CD4-positive, alpha-beta T cell (primary cell): ENCODE measurements at places on chromosomes 2 and 18.

DNA sequence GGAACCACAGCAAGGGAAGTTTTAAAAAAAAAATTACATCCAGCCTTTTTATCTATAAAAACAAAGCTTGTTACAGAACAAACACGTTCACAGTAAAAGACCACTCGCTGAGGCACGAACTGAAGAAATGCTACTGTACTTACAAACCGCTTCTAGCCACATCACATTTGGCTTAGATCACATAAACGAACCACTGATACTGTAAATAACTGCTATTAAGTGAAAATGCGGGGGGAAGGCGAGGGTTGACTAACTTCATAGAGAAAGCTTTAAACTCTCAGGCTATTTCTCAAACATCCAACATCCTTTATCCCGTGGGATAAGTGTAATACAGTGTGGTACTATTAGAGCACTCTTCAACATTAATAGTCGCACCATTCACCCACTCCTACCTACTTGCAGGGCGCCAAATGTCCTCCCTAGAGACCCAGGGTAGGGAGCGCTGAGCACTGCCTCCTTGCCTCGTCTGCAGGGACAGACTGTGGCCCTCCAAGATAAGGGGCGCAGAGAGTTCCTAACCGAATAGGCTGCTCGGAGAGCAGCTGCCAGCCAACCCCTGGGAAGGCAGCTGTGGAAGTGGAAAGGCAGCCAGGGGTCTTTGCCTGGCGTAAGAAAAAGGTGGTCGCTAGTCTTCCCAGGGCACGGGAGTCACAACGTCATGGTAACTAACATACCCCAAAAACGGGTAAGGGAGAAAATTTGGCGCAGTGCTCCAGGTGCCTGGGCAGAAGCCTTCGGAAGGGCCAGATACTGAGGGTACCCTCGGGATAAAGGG, 854 bp downstream of the GPR155 start:
- no peak for DNase-seq

DNA sequence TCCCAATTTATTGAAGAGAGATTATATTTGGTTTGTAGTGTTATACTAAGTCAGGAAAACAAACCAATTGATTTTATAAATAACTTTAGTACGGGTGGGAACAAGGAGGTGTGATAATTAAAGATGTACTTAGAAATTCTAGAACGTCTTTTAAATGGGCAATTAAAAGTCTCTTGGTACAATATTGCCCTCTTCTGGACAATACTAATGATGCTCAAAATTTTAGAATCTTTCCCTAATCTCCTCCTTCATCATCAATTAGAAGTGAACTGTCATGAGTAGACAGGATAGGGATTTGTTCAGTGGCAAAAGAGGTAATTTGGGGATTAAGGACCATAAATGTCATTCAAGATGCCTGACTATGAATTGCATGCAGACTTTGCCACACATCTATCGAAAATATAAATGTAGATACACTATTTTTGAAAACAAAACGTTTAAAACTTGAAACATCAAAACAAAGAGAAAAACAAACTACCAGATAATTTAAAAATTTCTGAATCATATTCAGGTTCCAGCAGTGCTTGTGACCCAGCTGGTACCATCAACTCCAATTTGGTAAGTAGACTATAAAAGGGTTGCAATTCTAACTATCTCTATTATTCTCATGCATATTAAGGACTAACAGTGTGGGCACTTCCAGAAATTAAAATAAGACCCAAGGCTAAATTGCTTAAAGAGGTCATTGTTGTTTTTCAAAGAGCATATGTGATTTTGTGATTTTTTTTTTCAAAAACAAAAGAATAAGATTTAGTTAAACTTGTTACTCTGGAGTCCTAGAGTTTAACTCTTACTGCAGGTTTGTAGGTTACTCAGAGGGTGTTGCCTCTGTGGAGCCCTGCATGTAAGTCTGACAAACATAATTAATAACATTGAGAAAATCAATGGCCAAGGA, 123.5 kb downstream of the LAMA3 start:
- DNase-seq: no peak

DNA sequence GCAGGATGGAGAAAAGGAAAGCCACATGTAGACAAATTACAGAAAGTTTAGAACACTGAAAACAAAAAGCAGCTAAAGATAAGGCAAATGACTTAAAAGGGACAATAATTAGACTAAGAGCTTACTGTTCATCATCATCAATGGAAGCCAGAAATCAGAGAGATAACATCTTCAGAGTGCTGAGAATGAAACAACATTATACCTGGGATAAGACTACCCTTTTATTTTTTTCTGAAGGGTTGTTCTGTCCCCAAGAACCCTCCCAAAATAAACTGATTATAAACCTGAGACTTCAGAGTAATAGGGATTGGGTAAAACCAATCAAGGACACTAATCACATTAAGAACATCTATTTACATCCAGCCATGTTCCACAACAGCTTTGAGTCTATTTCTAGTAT, 6.9 kb upstream of the NEDD4L start:
- no peak for DNase-seq

- DNase-seq: no peak
Observed at GRCh38 chr2:239765076-239765845, 259.9 kb downstream of the NDUFA10 start.

- DNase-seq: no peak
Observed at GRCh38 chr2:176650104-176650837, 381.0 kb downstream of the MTX2 start.

GRCh38 chr2:34523958-34524514, 924.9 kb upstream of the FAM98A start:
- DNase-seq: no peak

DNA sequence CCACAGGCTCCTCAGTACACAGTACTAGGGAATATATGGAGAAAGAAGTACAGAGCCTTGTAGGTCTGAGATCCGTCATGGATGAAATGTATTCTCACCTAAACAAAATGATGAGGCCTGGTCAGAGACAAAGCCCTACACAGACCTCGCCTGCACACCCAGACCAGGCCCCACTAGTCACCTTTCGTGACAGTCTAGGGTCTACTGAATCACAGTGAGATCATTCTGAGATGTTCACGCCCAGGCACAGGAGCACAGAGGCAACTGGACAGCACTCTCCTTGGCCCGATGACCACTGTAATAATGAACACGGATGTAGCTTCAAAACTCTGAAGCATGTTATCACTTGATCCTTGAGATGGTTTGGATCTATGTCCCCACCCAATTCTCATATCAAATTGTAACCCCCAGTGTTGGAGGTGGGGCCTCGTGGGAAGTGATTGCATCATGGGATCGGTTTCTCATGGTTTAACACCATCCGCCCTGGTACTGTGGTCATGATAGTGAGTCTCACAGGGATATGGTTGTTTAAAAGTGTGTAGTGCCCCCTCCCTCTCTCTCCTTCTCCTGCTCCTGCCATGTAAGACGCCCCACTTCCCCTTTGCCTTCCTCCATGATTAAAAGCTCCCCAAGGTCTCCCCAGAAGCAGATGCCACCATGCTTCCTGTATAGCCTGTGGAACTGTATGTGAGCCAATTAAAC, 15.1 kb downstream of the DOCK10 start:
- DNase-seq: no peak

DNA sequence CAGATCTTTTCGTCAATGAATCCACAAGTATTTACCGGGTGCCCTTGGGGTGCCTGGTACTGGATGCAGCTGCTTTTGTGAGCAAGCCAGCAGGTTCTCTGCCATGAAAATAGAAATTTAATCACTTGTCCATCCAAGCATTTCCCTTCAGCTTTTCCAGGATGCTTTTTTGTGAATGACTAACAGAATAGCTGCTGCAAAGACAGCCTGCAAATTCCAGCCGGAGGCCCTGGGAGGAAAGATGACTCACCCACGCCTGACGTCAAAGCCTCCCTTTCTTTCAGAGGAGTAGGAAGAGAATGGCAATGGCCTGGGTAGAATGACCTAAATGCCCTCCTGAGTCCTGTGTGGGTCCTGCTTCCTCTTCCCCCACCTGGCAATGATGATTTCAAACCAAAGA, 111.9 kb downstream of the AP1S3 start:
- DNase-seq: no peak

GRCh38 chr2:16614314-16614860, 51.2 kb downstream of the CYRIA start:
- no peak for DNase-seq

DNA sequence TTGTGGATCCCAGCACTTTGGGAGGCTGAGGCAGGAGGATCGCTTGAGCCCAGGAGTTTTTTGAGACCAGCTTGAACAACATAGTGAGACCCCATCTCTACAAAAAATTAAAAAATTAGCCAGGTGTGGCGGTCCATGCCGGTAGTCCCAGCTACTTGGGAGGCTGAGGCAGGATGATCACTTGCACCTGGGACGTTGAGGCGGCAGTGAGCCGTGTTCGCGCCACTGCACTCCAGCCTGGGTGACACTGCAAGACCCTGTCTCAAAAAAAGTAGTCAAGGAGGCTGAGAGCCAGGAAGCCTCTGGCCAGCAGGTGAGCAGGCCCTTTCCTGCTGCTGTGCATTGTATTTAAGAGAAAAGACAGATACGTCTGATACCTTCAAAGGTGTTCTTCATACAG, 11.1 kb upstream of the PROC start:
- DNase-seq: no peak

DNA sequence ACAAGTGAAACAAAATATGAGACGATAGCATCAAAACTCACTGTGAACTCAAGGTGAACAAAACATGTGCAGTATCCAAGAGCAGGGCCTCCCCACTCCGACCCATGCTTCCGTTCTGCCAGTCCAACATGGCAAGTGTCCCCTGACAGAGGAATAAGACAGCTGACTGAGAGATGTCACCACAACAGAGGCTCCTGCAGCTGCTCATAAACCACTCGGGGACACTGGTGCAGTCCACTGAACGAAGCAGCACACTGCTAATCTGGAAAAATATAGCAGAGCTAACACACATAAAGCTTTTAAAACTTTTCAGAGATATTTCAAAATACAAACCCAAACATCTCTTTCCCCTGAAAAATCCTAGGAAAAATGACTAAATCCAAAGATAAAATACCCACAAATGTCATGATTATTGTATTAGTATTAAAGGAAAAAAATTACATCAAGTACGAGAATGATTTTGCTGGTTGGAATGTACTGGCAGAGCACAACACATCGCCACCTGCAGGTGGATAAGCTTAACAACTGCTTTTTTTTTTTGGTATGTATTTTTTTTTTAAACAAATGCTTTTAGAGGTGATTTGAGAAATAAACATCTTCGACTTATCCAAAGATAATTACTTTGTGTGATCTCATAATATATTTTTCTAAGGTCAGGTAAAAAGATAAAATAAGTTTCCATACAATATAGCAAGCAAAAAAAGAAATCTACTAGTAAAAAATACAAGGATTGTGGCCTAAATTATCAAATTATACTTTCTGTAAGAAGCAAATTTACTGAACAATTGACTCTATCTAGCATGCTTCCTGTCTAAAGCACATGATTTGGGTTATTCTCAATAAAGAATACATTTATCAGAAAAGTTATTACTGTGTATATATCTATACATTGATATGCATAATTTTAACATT, 18.6 kb downstream of the THADA start:
- no peak for DNase-seq

DNA sequence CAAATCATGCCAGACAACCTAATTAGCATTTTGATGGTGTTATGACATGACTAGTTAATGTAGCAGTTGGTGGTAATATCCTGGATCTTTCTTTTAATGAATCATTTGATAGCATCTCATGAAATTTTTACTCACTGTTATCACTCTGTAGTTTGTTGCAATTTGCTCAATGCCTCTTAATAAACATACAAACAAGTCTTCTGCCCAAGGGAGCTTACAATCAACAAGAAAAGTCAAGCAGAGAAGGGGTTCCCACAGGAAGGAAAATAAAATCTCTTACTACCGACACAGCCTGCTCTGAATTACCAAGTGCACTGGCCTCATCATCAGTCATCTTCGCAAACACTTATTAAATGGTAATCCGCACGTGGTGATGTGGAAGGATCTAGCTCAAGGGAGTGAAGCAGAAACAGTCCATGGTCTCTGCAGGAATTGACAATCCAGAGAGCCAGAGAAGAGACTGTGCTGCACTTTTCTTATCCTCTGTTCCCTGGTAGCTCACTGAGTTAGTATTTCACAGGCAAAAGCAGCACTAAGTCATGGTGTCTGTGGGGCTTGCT, 263.5 kb downstream of the EPHA4 start:
- DNase-seq: no peak

GRCh38 chr2:40488101-40488601, 36.3 kb upstream of the SLC8A1 start:
- DNase-seq: no peak

DNA sequence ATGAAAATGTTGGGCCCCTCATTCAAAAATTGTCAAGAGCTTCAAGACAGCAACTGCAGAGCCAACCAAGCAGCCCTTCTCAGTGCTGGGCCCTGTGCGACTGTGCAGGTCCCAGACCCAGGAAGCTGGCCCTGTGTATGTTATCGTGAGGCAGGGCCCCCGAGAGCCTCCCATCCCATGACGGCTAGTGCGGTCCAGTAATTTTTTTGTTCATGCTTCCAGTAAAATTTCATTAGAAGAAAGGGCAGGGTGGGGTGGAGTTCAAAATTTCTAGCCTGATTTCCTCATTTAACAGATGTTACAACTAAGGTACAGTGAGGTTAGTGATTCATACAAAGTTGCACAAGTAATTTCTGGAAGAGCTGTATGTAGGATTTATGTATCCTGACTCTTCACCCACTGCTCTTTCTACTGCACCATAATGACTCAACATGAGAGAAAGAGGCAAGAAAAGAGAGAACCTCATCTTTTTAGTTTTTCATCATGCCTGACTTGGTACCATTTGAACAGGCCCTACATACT, 105.5 kb downstream of the ZEB2 start:
- DNase-seq: peak; percentile 11

GRCh38 chr2:109422758-109423500, 190.8 kb downstream of the SEPTIN10 start:
- DNase-seq: no peak

GRCh38 chr2:74849228-74849892, 15.4 kb downstream of the HK2 start:
- no peak for DNase-seq

DNA sequence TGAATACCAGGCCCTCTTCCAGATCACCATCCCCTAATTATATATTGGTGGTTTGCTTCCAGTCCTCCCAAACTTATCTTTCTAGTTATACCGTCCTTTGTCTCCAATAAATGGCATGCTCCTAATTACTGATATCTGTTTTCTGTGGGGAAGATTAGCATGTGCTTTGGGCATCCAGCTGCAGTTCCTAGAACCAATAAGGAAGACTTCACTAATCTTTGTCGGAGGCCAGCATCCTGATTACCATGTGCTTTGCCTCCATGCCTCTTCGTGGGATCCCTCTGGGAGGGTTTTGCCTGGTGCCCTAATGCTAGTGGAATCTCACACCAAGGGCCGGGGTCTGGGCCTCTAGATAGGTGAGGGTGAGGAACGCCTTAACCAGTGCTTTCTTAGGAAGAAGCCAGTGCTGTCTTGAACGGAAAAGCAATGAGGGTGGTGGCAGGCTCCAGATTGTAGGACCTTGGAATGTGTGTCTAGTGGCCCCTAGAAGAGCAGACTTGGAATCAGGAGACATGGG, 47.7 kb downstream of the ACKR3 start:
- DNase-seq: no peak
